Mesangial cell (primary cell): ENCODE measurements at places on chromosomes 13 and 19. TPM values are rescaled to one million over a fixed set of nuclear protein-coding genes. Genes with fewer than 3 reads are reported as not detected.

CBLC gene
- total RNA-seq, result 1.3 and 1.8 TPM in 2 replicates

GPC6 gene
- total RNA-seq, result 28.0 and 85.8 TPM in 2 replicates

RNF113B gene
- not detected in 2 replicates for total RNA-seq

PEG3 gene
- total RNA-seq, result 0.51 and 1.5 TPM in 2 replicates

MEDAG gene
- total RNA-seq, result 2.0 and 2.3 TPM in 2 replicates

FFAR1 gene
- not detected in 2 replicates for total RNA-seq

CPB2 gene
- not detected in 2 replicates for total RNA-seq

ZFR2 gene
- not detected in 2 replicates for total RNA-seq

LYPD4 gene
- not detected in 2 replicates for total RNA-seq

ADAMTS10 gene
- 5.5 and 22.7 TPM in 2 replicates for total RNA-seq

TNNT1 gene
- total RNA-seq, result 0.65 and 5.2 TPM in 2 replicates

NCR1 gene
- total RNA-seq, result not detected in 2 replicates

SMIM44 gene
- total RNA-seq, result not detected in 2 replicates

BEST2 gene
- 0.38 TPM in 1 of 2 replicates, not detected in the other for total RNA-seq

SHISA7 gene
- under 0.01 TPM in 1 of 2 replicates, not detected in the other for total RNA-seq
